ENCODE measurements at places on chromosomes 6 and 20.

GRCh38 chr6:29517728-29518440, 30.1 kb upstream of the MAS1L start:
- no peak for DNase-seq

GRCh38 chr6:139863964-139864363, 489.5 kb upstream of the CITED2 start:
- no peak for DNase-seq

DNA sequence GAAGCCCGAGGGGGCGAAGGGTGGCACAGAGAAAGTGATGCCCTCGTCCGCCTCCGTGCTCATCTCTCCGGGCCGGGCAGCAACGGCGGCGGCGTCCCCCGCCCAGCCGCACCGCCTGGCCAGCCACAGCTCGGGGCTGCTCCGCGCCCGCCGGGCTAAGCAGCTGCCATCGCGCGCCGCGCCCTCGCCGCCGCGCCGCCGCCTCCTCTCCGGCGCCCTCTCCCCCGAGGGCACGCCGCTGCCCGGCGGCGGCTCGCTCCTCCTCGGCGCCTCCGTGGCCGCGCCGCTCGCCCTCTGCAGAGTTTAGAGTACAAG, 225 bp downstream of the MAP3K5 start:
- DNase-seq: no peak

- peak; percentile 98 for DNase-seq
Measured at GRCh38 chr6:34236443-34237315, at the start of gene HMGA1. Gene HMGA1 (plus strand): TSS chr6:34236873. CDS start chr6:34240781, 3,908 bp downstream.

DNA sequence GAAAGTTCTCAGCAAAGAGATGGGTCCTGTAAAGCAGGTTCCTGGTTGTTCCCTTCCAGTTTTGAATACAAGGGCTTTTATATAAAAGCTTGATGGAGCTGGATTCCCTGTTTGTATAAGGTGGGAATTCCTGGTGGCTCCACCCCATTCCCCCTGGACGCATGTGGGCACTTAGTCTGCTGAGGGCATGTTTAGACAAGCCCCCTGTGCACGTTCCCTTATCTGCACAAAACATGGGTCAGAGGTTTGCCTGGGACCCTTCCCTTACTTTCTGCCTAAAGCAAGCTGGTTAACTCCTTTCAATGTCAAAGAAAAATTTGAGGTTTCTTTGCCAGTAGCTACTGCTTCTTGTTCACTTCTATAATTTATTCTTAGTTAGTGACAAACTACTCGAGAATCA, 181.1 kb downstream of the BCKDHB start:
- no peak for DNase-seq

GRCh38 chr6:162964488-162965140, 236.8 kb downstream of the PACRG start:
- no peak for DNase-seq

DNA sequence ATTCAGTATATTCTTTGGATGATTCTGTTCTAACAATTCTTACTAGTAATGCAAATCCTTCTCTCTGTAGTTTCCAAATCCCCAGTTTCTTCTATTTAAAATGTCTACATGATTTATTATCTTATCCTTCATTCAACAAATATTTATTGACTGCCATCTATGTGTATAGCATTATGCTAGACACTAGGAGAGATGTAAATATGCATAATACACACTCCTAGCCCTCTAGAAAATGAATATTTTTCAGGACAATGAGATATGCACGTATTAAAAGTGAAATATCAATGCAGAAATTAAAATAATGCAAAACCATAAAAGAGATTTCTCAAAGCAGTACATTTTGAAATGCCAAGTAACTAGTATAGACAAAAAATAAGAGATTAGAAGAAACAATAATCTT, 293.5 kb upstream of the CNR1 start:
- DNase-seq: no peak

- DNase-seq: peak; percentile 24
Measured at GRCh38 chr20:38727607-38728190, 3.4 kb downstream of the SLC32A1 start.

DNA sequence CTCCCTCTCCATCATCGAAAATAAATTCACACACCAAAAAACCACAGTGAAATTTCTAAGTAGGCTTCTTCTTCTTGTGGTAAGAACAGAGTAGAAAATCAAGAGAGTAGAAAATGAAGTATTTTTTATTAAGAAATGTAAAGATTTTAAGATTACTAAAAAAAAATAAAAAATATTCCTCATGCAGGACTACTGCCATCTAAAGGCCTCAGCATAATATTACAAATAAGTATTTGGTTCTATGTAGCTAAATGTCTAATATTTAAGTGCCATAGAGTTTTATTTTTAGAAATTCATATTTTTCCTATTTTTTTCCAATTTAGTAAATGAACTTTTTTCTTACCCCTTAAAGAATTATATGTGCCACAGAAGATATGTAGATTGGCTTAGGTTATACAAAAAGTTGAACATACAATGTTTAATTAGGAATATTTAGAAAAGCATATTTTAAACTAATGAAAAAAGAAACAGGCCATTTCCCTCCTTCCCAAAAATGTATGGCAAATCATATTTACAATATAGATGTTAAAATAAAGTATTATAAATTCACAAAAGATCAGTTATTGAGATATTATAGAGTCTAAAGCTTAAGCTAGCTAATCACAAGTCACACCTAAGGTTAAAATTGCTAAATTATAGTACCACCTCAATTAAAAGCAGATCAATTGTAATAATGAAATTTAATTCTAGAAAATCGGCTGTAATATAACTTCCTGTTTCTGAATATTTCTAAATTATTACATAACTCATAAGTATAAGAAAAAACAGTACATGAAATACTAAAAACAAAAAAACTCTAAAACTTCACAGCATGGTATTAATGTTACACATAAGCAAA, 3.5 kb upstream of the NT5DC1 start:
- no peak for DNase-seq

DNA sequence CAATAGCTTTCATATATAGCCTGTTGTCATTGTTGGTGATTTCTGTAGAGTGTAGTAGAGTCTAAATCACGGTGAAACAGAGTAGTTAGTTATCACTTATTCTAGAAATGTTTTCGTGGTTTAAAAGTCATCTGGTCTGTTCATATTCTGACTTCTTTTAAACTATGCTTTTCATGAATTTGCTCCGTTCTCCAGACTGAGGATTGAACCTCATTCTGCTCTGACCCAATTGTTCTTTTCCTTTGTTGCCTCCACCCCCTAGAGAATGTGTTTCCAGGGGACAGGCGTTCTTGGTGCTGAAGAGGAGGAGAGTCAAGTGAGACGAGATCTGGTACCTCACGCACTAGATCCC, 748 bp upstream of the ZNF292 start:
- DNase-seq: no peak

DNA sequence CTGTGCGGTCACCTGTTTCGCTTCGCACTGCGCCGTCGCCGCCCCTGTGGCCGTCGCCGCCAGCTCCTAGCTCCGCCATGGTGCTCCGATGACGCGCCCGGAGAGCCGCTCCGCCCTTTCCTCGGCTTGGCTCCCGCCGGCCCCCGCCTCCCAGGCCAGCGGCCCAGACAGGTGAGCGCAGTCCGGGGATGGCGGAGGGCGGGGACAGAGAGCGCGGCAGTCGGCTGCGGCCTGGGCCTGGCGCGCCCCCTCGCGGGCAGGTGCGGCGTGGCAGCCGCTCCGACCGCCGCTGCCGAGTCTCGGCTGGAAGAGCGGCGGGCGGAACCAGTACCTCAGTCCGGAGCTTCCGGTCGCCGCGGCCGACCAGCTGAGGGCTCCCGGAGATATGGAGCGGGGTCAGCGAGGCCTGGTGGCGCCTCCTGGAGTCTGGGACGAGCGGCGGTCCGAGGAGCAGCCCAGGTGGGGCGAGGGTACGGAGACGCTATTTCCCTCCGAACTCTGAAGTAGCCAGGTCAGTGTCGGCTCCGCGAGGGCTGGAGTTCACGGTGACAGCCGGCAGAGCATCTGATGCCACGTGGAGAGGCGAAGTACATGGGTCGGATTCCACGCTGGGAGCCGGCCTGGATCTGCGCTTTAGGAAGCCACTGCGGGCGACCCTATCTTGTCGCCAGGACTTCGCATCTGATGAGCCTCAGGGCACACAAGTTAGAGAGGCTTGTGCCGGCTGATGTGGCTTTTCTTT, at the start of gene MAP7:
Gene MAP7 (minus strand): TSS at position 93 of the 742 bp plus-strand sequence. CDS start 14 bp downstream, at position 79.
- peak; percentile 90 for DNase-seq

DNA sequence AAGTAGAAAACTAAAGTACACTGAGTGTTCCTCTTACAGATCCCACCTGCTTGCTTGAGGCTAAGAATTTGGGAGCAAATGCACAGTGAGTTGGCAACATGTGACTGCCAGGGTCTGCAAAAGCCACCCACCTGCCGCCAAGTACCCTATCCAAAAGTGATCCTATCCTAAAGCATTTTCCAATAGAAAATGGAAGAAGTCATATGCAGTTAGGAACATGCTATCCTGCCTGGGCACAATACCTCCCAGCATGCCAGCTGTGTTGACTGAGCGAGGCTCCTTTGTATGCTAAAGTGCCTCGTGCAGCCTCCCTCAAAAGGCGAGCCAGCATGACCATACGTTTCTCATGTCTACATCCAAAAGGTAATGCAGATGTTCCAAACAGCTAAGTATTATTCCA, 52.7 kb downstream of the TRAF3IP2 start:
- no peak for DNase-seq

Data from GM20000 (cell line).